ENCODE measurements at places on chromosomes 6 and 20. TPM values are rescaled to one million over a fixed set of nuclear protein-coding genes. Genes with fewer than 3 reads are reported as not detected.

- no peak overlapping the region for H3K4me3 ChIP-seq
- no peaks in the 10 kb centered on the region for H3K36me3 ChIP-seq
- H3K27me3 ChIP-seq = no peaks in the 10 kb centered on the region
- no peak for DNase-seq
Observed at GRCh38 chr6:145022199-145022796, 713.0 kb downstream of the EPM2A start.

GRCh38 chr20:38645980-38646858 lies 44.6 kb downstream of the ARHGAP40 start:
- no peak overlapping the region for H3K4me3 ChIP-seq
- H3K4me1 ChIP-seq = peaks cover 11% of the 10 kb centered on the region
- H3K27me3 ChIP-seq = peaks cover 2% of the 10 kb centered on the region
- H3K36me3 ChIP-seq = no peaks in the 10 kb centered on the region

Gene BTNL2
- not detected for total RNA-seq

DNA sequence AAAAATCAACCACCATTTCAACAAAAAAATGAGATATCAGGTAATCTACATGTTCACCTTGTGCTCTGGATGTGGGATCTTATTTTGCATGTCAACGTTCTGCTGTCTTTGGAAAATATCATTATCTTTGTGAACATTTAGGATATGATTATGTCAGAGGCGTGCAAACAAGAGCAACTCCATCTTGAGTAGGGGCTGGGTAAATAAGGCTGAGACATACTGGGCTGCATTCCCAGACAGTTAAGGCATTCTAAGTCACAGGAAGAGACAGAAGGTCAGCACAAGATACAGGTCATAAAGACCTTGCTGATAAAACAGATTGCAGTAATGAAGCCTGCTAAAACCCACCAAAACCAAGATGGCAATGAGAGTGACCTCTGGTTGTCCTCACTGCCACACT lies 28.8 kb upstream of the ZBTB24 start:
- H3K36me3 ChIP-seq = no peaks in the 10 kb centered on the region
- no peaks in the 10 kb centered on the region for H3K27me3 ChIP-seq
- no peak overlapping the region for H3K27ac ChIP-seq
- DNase-seq = no peak

- H3K36me3 ChIP-seq = no peaks in the 10 kb centered on the region
- no peak within 1 kb of the TSS for H3K4me3 ChIP-seq
- no peak for DNase-seq
- H3K27me3 ChIP-seq = peaks cover 3% of the 10 kb centered on the region
- no peaks in the 10 kb centered on the region for H3K4me1 ChIP-seq
- H3K27ac ChIP-seq = no peak within 1 kb of the TSS
Observed at GRCh38 chr6:71886184-71887005, at the start of gene RIMS1. Gene RIMS1, plus strand, starts transcription at chr6:71886550. Its CDS starts 474 bp downstream, at chr6:71887024.

GRCh38 chr6:163538331-163538730 lies 123.8 kb downstream of the QKI start:
- H3K4me3 ChIP-seq = no peak overlapping the region
- H3K4me1 ChIP-seq = no peaks in the 10 kb centered on the region
- no peaks in the 10 kb centered on the region for H3K27me3 ChIP-seq
- no peaks in the 10 kb centered on the region for H3K36me3 ChIP-seq
- no peak overlapping the region for H3K27ac ChIP-seq
- no peak for DNase-seq

Gene JPH2
- not detected for total RNA-seq

DNA sequence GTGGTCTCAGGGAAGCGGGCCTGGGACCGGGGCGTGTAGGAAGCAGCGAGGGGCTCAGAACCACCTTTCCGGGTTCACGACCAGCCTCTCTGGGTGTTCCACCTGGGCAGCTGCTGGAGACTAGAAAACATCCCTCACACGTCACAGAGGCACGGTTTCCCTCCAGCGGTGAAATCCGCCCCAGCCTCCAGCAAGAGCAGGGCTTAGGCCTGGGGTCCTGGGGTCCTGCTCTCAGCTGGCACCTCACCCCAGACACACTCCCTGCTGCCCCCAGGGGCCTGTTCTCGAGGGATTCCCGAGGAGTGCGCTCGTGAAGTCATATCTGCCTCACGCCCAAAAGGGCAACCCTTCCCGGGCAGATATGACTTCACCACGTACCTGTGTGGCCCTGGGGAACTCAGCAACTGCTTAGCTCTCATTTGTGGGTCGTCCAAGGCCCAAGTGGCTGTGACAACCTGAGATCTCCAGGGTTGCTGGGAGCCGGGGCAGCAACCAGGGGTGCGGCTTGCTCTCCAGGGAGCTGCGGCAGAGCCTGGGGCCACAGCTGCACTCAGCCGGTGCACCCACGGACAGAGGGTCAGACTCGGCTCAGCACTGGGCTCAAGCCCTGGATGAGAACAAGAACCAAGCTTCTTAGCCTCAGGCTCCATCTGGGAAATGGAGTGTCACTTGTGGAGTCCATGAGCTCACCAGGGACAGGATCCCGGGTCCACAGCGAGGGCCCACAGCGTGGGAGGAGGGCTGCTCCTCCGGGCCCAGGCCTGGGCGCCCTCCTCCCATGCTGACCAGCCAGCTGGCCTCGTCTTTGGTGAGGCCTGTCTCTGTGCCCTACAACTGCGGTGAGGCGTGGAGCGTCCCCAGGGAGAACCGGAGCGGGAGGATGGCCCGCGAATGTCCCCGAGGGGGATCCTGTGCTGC lies 661 bp downstream of the FNDC11 start:
- H3K27me3 ChIP-seq = no peaks in the 10 kb centered on the region
- peaks cover 32% of the 10 kb centered on the region for H3K4me1 ChIP-seq
- no peak overlapping the region for H3K27ac ChIP-seq

GRCh38 chr20:3693376-3693775 lies 11.6 kb upstream of the ADAM33 start:
- H3K36me3 ChIP-seq = no peaks in the 10 kb centered on the region
- H3K4me1 ChIP-seq = no peaks in the 10 kb centered on the region
- H3K4me3 ChIP-seq = no peak overlapping the region
- peaks cover 26% of the 10 kb centered on the region for H3K27me3 ChIP-seq
- DNase-seq = no peak

Gene SNAP25
- not detected for total RNA-seq

Gene FAM184A
- 3.6 TPM for total RNA-seq

Measured in T-cell (primary cell).